Cortex of kidney (tissue), 1 donor: ENCODE measurements at places on chromosomes 6 and 20.

GRCh38 chr6:158808442-158808833 lies 10.7 kb downstream of the EZR start:
- no peak for DNase-seq

- DNase-seq: no peak
Observed at GRCh38 chr6:139943391-139943790, 568.9 kb upstream of the CITED2 start.

GRCh38 chr6:3011592-3011991 lies 11.9 kb downstream of the NQO2 start:
- no peak for DNase-seq

DNA sequence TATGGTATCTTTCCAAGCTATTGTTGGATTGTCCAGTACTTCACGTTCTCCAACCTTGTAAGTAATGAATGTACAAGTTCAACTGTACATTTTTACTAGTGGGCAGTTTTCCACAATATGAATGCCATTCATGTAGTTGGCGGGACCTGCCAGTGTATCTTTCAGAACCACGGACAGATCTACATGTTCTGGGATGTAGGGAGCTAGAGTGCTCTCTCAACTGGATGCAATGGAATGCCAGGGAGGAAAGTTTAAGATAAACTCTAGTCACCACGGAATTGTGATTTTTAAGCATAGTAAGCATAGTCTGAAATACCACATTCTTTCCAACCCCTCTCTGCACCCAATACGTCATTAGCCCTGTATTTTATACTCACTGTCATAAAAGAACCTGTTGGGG lies 21.5 kb upstream of the HLA-C start:
- no peak for DNase-seq

- DNase-seq: no peak
Observed at GRCh38 chr6:73965539-73966029, 269.6 kb downstream of the CD109 start.

DNA sequence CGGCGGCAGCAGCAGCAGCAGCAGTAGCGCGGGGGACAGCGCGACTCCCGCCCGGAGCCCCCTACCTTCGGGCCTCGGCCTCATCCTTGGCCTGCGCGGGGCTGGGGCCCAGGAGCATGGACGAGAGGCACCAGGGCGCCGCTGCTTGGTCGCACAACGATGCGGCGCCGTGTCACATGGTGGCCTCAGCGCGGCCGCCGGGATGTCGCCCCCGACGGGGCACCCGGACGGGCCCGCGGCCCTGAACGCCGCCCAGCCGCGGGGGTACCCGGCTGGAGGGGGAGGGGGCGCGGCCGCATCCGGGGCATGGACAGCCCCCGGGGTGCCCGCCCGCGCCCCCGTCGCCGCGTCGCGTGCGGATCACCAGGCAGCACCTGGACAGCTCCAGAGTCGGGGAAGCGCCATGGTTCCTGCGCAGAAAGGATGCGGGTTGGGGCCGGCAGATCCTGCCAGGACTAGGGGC lies 57.1 kb downstream of the CDH22 start:
- DNase-seq: no peak

- DNase-seq: no peak
Observed at GRCh38 chr6:31446481-31446880, 43.1 kb downstream of the MICA start.

DNA sequence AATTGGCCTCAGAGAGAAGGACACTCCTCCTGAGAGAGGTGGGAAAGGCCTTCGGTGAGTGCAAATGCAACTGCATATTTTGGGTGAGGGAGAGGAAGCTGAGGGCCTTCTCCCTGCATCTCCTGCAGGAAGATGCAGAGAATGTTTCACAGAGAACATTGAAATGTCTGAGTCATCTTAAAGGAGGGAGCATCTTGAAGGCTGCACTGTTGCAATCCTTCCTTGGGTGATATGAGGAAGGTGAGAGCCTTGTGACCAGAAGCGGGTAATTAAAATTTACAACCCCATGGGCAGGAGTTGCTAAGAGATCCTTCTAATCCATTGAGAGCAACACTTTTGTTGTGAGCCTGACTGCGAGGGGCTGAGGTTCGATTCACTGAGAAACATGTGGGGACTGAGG lies 375.7 kb upstream of the MARCKS start:
- no peak for DNase-seq

DNA sequence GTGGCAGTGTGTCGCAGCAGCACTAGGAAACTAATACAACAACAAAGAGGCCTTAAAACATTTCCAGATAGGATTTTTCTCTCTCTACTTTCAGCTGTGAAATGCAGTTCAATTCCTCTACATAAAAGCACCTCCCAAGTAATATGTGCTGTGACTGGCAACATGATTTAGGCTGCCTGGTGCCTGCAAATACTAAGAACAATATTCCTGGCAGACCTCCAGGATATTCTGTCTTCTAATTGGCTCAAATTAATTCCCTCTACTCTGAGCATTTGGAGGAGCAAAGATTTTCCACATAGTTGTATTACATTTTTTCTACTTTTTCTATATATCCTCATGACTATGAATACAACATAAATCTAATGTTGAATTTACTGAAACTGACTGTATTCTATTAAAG lies 33.2 kb downstream of the SCGN start:
- no peak for DNase-seq

DNA sequence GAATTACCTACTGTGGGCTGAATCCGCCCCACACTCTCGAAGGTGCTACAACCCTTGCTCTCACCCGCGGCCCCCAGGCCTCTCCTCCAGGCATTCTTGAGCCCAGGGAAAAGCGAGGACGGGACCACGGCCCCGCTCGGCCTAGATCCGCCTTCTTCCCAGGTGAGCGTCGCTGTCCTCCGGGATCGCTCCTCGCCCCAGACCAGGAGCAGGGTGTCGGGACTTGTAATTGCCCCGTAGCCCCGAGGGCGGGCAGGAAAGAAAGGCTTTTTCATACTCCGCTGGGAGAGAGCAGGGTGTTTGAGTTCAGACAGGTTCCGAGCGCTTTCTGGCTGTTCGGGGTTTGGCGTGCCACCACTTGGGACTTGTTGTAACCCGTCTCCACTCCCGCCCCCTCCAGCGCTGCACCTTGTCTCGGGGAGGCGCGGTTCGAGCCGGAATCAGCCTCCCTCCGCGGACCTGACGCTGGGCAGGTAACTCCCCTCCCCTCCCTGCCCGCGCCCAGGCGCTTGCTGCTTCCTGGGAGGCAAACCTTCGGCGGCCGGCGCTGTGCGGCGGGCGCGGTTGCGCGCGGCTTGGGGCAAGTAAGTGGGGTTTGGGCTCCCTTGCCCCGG lies at the start of gene FAM83B:
Gene FAM83B (plus strand): TSS at position 529 of the 614 bp plus-strand sequence. CDS start 23,476 bp downstream, outside the sequence.
- no peak for DNase-seq

DNA sequence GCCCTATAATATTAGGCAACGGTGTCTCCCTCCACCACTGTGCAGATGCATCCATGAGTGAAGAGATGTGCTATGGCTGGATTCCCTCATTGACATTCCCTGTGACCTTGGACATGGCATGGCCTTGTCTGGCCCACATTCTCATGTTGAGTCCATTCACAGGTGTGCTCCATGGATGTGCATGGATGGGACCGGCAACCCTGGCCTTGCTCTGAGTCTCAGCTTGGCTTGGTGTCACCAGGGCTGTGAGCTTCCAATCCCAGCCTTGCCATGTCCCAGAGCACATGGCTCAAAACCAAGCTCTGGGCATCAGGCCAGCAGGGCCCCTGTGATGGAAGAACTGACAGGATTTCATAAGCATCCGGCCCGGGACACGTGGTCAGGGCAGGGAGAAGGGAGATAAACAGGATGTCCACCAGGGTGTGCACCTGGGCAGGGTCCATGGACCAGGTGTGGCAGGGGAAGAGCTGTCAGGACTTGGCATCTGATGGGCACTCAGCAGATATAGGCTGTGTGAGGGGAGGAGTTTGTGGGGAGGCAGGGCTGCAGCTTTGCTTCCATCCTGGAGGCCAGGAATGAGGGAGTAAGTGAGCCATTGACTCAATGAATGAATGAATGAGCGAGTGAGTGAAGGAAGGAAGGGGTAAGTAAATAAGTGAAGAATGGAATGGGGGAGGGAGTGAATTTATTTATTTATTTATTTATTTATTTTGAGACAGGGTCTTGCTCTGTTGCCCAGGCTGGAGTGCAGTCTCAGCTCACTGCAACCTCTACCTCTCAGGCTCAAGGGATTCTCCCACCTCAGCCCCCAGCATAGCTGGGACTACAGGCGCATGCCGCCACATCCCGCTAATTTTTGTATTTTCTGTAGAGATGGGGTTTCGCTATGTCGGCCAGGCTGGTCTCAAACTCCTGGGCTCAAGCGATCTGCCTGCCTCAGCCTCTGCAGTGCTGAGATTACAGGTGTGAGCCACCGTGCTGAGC lies 15.7 kb downstream of the NRSN2 start:
- DNase-seq: no peak

- DNase-seq: no peak
Observed at GRCh38 chr6:38391626-38392579, 247.8 kb downstream of the BTBD9 start.

- no peak for DNase-seq
Observed at GRCh38 chr6:129865013-129865412, 3.9 kb upstream of the TMEM244 start.

GRCh38 chr6:146850238-146850896 lies 251.6 kb downstream of the ADGB start:
- DNase-seq: no peak

DNA sequence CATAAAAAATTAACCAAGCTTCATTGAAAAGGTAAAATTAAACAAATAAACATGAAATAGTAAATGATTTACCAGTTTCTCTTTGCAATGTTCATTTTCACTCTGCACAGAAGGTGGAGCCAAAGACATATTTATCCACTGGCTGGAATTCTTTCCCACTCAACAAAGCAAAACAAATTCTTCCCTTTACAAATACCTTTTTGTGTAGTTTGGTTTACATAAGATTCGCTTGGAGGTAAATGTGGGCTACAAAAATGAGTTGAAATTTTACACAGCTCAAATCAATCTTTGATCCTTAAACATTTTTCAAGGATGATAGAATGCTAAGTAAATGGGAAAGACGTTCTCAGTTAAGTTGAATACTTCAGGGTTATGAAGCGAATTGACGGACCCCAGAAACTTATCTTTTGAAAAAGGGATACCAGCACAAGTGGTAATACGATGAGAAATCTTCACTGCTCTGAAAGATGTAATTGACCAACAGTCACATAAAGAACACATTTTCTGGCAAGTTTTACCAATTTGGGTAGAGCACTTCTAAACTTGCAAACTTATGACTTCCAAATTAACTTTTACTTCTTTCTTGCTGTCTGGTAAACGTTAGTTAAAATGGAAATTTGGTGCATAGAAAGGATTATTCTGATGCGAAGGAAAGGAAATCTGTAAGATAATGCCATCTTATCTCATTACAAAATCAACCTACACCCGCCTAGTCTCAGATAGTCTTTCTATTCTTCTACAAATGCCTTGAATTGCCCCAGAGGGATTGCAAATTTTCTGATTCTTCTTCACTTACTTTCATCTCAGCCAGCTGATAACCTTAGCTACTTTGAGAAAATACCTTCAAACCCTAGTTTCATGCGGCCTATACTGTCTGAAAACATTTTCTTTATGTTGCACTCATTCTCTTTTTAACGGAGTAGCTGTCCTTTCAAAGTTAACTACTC lies 4.7 kb upstream of the GJA1 start:
- DNase-seq: no peak

GRCh38 chr6:36118550-36119107 lies 11.7 kb upstream of the MAPK13 start:
- DNase-seq: no peak

- DNase-seq: no peak
Observed at GRCh38 chr20:35619196-35620095, 3.8 kb downstream of the SPAG4 start.

- no peak for DNase-seq
Observed at GRCh38 chr6:16137451-16137801, 8.5 kb downstream of the MYLIP start.

DNA sequence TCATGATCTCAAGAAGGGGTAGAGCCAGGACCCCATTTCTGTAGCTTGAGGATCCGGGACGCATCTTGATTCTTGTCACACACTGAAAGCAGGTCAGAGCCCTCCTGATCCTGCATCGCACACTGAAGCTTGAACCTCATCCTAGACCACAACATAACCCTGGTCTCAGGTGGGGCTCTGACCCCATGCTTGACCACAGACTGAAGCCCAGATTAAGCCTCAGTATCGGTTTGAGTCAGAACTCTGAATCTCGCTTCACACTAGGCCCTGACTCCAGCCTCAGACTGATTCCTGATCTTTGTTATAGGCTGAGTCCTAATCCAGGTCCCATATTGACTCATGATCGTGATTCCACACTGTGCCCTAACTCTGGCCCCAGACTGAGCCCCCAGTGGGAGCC lies 8.5 kb upstream of the RSPO4 start:
- no peak for DNase-seq

- no peak for DNase-seq
Observed at GRCh38 chr6:36986704-36987047, 680 bp upstream of the MTCH1 start.

DNA sequence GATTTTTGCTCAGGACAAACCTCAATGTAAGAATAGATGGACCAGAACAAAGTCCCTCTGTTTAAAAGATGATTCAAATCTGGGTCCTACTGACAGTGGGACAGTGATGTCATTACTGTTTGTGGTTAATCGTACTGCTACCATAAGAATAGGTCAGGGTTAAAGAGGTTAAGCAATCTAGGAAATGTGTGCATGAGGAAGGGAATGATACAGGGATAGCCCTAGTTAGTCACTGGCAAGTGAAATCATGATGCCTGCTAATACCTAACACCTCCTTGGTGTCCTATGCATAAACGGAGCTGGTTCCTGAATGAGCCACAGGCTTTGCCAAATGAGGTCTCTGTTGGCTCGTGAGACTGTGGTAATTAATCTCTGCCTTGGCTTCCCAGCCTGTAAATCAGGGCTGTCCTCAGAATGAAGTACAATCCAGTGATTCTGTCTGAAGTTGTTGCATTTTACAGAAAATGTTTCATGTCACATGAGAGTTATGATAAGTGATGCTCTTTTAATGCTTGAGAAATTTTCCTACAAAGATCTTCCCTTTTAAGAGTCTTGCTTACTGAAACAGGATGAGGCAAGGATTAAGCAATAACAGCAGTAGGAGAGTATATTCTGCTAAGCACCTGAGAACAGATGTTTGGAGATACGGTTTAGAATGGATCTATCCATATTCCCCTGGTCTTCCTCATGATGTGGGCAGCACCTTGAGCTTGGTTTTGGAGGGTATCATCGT lies 3.8 kb downstream of the MEP1A start:
- DNase-seq: no peak

DNA sequence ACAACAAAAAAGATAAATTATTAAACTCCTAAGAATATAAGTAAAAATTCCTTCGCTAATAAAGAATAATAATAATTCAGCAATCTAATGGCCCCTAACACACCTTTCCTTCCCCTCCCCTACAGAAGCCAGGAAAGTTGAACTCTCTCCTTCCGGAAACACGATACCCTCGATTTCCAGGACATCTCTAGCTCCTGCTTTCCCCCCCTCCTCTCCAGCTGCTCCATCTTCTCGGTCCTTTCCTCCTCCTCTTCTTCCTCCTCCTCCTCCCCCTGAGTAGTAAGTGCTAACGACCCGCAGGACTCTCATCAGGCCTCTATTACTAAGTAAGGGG lies 603 bp downstream of the TASP1 start:
- DNase-seq: no peak

DNA sequence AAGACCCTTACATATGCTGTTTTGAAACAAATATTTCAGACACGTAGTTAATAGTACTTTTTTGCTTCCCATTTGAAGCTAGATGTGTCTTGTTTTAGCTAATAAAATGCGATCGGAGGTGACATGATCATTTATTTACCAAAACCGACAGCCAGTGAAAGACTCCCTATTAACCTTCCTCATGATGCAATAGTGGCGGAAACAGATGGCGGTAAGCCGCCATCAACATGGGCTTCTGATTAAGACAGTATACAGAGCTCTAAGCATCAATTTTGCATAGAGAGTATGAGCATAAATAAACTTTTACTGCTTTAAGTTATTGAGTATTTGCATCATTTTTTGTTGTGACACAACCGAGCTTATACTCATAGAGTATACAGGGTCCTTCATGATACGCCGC lies 1282.4 kb upstream of the ADGRB3 start:
- DNase-seq: no peak
